ENCODE measurements at places on chromosomes 5 and 9.

GRCh38 chr9:78707481-78707991, 410.6 kb downstream of the PSAT1 start:
- no peak for DNase-seq

GRCh38 chr5:171965745-171966144, 40.7 kb downstream of the FBXW11 start:
- no peak for DNase-seq

DNA sequence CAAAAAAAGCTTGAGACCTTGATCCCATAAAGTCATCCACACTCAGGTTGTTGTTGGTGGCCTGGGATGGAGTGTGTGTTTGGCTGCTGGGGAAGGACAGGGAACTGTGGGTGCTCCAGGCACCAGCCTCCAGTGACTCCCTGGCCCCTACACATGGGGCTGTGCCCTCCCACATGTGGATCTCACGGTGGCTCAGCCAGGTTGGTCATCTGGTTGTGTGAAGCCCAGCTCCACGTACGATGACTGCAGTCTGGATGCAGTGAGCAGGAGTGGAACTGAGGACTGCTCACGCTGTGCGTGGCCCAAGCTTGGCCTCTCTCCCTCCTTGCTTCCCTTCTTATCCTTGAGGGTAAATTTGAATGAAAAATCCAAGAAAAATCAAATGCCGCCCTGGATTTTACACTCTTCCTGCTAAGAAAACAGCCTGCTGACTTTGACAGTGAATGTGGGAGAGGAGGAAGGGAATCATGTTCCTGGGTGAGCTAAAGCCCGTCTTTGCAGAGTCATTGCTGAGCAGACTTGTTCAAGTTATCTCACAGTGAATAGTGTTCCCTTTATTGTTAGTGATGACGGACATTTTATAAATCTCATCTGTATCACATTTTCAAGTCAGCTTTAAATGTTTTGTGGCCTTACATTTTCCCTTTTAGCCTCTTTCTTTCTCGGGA, 65.1 kb upstream of the CACNA1B start:
- no peak for DNase-seq

DNA sequence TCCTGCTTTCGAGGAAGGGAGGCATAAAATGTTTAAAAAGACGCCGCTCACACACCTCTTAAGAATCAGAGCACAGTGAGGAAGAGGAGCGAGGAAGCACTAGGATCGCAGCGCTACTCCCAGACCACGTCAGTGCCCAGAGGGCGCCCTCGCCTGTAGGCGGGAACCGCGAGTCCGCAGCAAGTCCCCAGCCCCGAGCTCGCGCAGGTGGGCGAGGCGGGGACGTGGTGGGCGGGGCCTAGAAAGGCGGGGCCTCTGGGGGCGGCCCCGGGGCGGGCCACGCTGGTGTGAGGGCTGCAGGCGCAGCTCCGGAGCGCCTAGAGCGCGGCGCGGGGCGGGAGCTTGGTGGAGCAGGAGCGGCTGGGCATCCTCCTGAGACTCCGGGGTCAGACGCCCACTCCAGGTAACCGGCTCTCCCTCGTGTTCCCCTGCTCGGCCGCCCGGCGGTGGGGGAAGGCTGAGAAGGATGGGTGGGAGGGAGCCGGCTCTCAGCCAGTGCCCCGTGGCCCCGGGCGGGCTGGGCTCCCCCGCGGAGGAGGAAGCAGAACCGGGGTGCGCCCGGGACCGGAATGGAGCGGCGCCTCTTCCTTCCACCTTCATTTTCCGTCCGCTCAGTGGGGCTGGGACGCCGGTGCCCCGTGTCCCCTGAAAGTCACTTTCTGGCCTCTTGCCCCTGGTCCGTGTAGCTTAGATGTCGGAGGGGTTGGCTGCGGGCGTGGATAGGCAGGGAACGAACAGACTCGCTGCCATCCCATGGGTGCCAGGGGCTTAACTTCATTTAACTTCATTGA, at the start of gene GCNT1:
TSS of gene GCNT1 (plus strand) at position 280 of the 791 bp plus-strand sequence. CDS start 43,200 bp downstream, outside the sequence.
- peak; percentile 94 for DNase-seq

GRCh38 chr5:5799826-5800225, 377.3 kb downstream of the ICE1 start:
- DNase-seq: no peak

- DNase-seq: no peak
Observed at GRCh38 chr5:8726383-8727036, 819.4 kb downstream of the SEMA5A start.

- DNase-seq: no peak
Observed at GRCh38 chr5:45694971-45695803, 993 bp downstream of the HCN1 start.

- peak; percentile 50 for DNase-seq
Observed at GRCh38 chr5:141747152-141748141, 65.4 kb upstream of the ARAP3 start.

DNA sequence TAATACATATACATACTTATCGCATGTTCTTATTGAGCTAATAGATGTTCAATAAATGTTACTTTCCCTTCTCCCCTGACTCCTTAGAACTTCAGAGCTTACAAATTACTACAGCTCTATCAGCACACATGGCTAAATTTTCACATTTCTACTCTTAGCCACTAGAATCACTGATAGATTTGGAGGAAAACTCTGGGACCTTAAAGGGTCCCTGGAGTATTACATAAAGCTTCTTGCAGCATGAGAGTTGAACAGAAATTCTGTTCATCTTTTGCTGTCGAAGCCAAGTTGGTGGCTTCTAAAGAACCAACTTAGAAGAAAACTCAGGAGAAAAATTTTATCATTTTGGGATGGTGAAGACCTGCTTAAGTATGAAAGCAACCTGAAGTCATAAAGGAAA, 15.5 kb downstream of the B4GALT1 start:
- no peak for DNase-seq

DNA sequence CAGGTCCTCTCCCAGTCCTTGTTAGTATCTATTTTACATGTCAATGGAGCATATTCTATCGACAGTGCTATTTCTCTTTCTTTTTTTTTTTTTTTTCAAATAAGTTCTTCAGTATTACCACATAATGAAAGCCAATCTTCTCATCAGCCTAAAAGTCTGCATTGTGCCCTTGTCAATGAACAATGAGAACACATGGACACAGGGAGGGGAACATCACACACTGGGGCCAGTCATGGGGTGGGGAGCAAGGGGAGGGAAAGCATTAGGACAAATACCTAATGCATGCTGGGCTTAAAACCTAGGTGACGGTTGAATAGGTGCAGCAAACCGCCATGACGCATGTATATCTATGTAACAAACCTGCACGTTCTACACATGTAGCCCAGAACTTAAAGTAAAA, 47.7 kb upstream of the TEX48 start:
- DNase-seq: no peak

GRCh38 chr5:36273809-36274526, 27.7 kb downstream of the RANBP3L start:
- DNase-seq: no peak
